Putamen (tissue), 1 donor: ENCODE measurements at places on chromosomes 11 and 22.

DNA sequence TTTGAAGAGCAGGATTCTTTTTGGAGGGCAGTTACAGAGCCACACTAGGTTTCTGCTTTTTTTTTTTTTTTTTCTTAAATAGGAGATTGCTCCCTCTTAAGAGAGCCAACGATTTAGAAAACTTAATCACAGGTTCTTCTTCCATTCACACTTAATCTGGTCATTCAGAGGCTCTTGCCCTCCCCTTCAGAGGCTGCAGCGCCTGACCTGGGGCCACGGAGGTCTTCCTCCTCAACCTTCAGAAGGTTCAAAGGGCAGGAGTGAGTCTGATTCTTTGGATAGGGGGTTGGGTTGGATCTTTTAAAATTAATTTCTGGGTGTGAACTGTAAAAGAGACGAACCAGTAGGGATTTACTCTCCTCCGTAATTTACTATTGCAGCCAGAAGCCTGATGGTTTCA, 57.1 kb downstream of the ZNRF3 start:
- no peak for DNase-seq

GRCh38 chr22:25736378-25737011, 5.5 kb upstream of the MYO18B start:
- DNase-seq: no peak

GRCh38 chr11:95496901-95497300, 265.9 kb upstream of the SESN3 start:
- DNase-seq: no peak

DNA sequence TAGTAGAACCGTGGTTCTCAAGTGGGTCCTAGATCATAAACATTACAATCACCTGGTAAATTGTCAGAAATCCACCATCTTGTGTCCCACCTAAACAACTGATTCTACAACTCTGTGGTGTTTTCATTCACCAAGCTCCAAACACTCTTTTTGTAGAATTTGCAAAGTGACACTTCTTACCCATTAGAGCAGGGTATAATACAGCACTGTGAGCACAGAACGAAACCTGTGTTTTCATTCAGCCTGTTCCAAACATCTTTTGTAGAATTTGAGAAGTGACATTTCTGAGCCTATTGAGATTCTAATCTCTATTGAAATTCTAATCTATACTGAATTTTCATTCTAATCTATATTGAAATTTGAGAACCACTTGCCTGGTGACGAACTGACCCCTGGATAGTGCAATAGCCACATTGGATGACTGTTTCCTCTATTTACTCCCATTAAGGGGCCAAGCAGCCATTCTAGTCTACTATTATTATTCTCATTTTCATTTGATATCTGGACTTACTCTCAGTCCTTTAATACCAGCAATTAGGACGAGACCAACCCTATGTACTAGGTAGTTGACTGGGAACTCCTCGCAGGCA, 616.6 kb downstream of the LRRC4C start:
- DNase-seq: no peak

DNA sequence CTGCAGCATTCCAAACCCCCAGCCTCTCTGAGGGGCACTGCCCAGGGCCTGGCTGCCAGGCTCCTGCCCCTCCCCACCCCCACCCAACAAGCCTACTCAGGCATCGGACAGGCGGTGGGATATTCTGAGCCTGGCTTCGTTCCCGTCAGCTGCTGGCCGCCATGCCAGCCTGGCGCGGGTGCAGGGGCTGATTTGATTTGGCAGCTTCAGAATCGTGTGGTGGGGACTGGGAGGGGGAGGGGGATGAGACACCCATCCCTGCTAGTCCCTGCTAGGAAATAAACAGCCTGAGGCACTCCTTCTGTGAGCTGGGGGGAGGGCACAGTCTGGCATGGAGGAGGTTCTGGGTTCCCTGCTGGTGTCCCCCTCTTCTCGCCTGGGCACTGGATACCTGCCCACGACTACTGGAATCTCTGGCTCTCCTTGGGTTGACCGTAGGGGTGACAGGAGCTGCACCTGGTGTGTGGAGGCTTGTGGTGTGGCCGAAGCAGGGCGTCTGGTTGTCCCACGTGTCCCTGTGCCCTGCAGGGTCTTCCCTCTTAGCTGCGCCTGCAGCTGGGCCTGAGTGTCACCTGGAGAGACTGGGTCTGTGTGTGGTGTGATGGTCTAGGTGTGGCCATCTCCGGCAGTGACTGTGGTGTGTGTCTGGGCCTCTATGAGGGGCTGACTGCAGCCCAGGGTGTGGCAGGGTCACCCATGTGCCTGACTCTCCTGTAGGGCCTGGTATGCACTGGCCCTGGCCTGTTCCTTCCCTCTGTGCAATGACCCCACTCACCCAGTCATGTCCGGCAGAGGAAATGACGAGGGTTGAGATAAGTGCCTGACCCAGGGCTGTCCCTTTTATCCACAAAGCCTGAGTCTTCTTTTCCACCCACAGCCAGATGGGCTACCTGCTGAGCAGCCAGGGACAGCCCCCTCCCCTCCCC, 42.2 kb downstream of the PDE2A start:
- DNase-seq: no peak

GRCh38 chr22:29089507-29089906, 16.7 kb downstream of the KREMEN1 start:
- DNase-seq: no peak

GRCh38 chr11:64231546-64231945, 1.2 kb downstream of the DNAJC4 start:
- DNase-seq: no peak

DNA sequence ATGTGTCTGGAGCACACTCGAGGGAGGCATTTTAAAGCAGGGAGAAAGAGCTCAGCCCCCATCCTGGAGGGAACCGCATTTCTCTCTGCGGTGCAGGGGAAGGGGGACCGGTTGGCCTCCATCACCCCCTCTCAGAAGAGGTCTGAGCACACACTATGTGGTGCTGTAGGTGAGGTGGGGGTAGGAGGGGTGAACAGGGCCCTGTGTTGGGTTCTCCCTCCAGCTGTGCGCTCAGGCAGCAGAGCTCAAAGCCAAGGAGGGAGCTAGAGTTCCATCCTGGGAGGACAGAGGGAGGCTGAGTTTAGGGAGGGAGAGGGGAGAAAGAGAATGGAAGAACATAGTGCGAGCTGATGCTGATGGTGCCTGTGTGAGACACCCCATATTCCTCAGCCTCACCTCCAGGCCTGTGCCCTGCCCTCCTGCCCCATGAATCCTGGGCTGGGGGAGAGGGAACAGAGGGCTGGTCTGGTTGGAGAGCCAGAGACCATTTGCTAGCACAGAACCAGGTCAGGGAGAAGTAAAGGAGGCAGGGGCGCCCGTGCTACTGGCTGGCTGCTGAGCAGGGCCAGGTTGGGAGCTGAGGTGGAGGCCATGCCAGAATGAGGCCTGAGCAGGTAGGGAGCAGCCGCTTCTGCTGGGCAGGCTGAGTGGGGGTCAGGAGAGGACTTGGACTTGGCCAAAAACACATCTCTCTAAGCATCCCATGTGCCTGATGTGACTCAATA, 43.7 kb downstream of the ALX4 start:
- no peak for DNase-seq

DNA sequence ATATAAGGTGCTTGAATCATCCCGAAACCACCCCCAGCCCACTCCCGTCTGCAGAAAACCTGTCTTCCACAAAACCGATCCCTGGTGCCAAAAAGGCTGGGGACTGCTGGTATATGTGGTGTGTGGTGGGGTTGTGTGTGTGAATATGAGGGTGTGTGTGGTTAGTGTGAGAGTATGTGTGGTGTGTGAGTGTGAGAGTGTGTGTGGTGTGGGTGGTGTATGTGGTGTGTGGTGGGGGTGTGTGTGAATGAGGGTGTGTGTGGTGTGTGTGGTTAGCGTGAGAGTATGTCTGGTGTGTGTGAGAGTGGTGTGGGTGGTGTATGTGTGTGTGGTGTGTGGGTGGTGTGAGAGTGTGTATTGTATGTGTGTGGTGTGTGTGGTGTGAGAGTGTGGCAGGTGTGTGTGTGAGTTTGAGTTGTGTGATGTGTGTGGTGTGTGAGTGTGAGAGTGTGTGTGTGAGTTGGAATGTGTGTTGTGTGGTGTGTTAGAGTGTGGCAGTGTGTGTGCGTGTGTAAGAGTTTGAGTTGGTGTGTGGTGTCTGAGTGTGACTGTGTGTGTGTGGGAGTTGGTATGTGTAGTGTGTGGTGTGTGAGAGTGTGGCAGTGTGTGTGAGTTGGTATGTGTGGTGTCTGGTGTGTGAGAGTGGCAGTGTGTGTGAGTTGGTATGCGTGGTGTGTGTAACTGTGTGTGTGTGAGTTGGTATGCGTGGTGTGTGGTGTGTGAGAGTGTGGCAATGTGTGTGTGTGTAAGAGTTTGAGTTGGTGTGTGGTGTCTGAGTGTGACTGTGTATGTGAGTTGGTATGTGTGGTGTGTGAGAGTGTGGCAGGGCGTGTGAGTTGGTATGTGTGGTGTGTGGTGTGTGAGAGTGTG, 6.5 kb downstream of the UPK3A start:
- no peak for DNase-seq

DNA sequence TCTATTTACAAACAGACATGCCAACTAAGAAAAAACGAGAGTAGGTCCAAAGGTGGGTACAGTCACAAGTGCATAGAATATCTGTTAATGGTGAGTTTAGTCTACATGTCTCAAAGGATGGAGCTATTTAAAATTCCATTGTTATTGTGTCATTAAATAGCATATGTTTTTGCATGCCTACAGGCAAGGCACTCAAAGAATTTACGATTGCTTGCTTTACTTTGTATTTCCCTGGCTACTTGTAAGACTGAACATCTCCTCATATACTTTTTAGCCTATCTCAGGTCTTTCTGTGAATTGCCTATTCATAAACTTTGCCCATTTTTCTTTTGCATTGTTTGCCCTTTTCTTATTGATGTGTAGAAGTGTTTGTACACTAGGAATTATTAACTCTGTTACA, 39.7 kb downstream of the DEUP1 start:
- DNase-seq: no peak

DNA sequence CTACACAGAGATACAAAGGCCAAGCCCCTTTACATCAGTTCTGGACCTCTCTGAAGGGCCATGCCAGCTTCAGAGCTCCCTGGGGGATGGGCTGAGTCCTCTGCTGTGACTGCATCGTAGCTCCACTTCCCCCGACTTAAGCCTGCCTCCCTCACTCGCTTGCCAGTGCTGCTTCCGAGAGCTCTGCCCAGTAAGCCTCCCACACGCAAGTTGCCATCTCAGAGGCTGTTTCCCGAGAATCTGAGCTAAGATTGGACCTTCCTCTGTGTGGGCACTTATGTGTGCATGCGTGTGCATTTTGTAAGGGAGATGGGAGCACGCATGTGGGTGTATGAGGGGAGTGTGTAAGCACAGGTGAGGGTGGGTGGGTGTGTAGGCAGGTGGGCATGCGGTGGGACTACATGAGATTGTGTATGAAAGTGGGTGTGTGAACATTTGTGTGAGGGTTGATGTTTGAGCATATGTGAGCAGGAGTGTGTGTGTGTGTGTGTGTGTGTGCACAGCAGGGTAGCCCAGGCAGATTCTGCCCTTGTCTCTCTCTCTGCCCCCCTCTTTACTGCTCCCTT, 163.0 kb upstream of the SYT13 start:
- DNase-seq: no peak

DNA sequence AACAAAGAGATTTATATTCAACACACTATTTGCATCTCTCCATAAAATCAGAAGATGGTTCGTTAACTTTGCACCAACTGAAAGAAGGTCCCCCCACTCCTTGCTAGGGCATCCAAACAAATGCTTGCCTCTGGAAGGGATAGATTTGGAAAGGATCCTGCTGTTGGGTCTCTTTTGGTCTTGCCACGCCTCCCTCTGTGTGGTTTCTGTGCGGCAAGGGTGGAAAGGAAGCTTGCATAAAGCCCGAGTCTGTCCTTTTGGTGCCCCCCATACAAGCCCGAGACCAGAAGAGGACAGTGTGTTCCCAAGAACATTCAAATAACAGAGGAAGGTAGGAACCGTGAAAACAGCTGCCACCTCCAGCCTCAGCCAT, 15.1 kb downstream of the SCGB1A1 start:
- no peak for DNase-seq

GRCh38 chr11:118180300-118180703, 3.9 kb upstream of the SCN2B start:
- peak; percentile 95 for DNase-seq

GRCh38 chr11:10762185-10762584, 11.1 kb downstream of the CTR9 start:
- no peak for DNase-seq

GRCh38 chr11:1224491-1225385, 1.9 kb downstream of the MUC5B start:
- no peak for DNase-seq

DNA sequence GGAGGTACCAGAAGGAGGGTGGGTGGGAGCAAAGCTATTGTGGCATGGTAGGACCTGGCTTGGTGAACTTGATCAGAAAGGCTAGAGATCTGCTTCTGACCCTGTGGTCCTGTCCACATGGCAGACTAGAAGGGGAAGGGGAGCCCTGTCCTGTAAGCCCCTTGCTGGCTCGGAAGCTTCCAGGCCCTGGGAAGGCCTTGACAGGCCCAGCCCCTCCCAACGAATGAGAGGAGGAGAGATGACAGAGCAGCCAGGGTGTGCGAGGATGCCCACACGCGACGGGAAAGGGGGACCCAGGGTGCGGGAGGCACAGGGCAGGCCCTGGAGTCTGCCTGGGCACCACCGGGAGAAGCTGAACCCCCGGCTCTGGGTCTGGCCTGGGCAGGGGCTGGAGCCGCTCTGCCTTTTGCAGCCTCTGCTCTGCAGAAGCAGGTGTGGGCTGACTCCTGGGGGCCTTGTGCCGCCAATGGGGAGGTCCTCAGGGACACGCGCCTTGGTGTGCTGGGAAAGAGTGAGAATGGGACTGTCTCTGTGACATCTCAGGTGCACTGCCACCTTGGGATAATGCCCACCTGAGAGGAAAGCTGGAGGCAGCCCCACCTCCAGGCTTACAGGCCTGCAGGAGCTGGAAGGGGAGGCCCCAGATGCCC, 1447.5 kb downstream of the BRD1 start:
- DNase-seq: no peak

GRCh38 chr11:94043241-94043640, 22.1 kb downstream of the HEPHL1 start:
- no peak for DNase-seq

GRCh38 chr11:26949846-26950245, 44.1 kb upstream of the FIBIN start:
- no peak for DNase-seq

- DNase-seq: no peak
Observed at GRCh38 chr22:23752090-23752691, 1.3 kb upstream of the ZNF70 start.

- DNase-seq: no peak
Observed at GRCh38 chr11:9008011-9008550, 4.3 kb upstream of the NRIP3 start.

- DNase-seq: no peak
Observed at GRCh38 chr11:102669664-102670063, 35.9 kb downstream of the MMP27 start.

GRCh38 chr11:123586568-123586967, 67.9 kb downstream of the SCN3B start:
- DNase-seq: no peak

GRCh38 chr11:2511421-2512369, 66.9 kb downstream of the KCNQ1 start:
- no peak for DNase-seq

- no peak for DNase-seq
Observed at GRCh38 chr22:17726928-17727897, 47.1 kb downstream of the BID start.
